ENCODE measurements at places on chromosomes 7 and 10.

DNA sequence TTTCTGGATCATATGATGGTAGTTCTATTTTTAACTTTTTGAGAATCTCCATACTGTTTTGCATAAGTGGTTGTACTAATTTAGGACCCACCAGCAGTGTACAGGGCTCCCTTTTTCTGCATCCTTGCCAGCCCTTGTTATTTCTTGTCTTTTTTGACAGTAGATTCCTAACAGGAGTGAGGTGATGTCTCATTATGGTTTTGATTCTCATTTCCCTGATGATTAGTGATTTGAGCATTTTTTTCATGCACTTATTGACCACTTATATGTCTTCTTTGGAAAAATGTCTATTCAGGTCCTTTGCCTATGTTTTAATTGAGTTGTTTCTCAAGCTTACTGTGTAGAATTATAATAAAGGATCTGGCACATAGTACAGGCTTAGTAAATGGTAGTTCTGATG lies 238.8 kb upstream of the BMPER start:
- DNase-seq = no peak

- no peak for DNase-seq
Measured at GRCh38 chr7:29885626-29886025, 79.3 kb downstream of the WIPF3 start.

- DNase-seq = no peak
Measured at GRCh38 chr10:47165168-47165710, 134.8 kb upstream of the GDF10 start.

- DNase-seq = no peak
Measured at GRCh38 chr10:125363791-125364190, 203.4 kb upstream of the CTBP2 start.

DNA sequence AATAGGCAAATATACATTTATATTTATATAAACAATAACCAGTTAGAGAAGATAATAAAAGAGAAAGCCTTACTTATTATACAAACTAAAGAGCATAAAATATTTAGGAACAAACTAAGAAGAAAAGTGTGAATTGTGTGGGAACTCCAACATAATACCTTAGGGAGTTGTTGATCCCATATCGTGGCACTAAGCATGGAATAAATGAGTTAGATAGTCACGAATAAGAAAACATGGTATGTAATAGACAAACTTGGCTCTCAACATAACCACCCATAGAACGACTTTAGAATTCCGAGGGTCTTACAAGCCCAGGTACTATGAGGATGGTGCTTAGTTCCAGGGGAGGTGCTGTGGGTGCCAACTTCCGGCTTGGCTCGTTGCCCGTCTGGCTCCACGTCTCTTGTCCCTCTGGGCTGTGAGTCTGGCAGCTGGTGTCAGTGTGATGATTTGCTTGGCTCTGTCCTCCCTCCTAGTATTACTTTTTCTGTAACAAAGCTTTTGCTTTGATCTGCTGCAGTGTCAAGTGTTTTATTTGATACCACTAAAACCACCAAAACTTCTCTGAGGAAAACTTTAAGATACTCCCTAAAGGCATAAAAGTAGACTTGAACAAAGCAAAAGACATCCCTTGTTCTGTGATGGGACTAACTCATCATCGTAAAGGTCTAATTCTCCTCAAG lies 9.5 kb upstream of the RBM20 start:
- no peak for DNase-seq

- no peak for DNase-seq
Measured at GRCh38 chr10:121183236-121183635, 332.1 kb downstream of the WDR11 start.

DNA sequence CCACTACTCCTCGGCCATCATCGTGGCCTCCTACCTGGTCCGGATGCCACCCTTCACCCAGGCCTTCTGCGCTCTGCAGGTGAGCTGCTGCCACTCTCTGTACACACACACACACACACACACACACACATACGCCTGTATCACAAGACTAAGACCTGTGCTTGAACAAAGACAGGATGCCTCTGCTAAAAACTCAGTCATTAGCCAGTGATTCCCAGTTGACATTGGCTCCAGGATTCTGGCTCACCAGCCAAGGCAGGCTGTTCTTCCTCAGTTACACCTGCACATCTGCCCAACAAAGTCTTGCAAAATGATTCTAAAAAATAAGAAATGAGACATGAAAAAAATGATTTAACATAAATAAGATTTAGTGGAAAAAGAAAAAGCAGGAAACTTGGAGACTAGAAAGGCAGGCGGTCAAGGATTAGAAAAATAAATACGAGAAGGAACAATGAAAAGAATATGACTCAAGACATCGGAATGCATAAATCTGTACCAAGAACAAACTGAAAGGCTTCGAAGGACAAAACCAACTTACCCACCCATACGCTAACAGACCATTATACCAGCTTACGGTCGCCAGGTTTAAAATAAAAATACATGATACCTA lies 7.4 kb upstream of the LRRC18 start:
- DNase-seq = no peak

DNA sequence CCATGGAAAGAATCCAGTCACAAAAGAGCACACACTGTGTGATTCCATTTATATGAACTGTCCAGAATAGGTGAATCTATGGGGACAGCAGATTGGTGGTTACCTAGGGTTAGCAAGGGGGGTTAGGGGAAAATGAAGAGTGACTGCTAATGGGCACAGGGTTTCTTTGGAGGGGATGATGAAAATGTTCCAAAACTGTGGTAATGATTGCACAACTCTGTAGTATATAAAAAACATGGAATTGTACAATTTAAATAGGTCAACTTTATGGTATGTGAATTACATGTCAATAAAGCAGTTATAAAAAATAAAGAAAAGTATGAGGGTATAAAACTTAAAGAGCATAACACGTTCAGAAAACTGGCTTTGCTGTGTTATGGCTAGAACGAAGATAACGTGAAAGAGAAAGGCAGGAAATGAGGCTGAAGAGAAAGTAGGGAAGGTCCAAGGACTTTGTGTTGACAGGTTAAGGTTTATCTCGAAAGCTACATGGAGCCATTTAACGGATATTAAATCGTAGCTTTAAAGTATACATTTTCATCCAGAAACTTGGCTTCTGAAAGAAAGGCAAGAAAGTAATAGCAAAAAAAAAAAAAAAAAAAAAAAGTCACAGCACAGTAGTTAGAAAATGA lies 26.4 kb upstream of the MSS51 start:
- DNase-seq = no peak

DNA sequence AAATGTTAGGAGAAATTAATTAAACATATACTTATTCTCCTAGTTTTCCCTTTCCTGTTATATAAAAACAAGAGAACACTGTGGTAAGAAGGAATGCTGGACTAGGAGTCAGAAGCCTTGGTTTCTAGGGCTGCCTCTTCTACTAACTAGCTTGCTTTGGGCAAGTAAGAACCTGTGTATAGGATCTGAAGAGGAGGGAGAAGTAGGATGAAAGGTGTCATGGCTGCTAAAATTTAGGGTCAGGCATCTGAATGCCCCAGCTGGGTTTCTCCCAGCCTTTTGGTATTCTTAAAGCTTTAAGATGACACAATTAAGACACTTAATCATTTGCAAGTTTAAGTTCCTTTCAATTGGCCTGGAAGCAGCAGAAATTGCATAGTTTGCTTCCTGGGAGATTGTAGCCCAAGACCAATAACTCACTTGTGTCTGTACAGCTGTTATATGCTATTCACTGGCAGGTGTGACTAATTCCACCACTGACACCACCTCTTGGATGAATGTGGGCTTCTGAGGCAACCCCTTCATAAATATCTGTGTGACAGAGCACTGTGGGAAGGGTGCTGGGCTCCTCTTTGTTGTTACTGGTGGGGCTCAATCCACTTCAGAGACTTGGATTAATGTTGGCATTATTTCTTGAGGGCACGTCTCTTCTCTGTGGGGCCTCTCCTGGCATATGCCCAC lies 137.2 kb downstream of the LRMDA start:
- no peak for DNase-seq

DNA sequence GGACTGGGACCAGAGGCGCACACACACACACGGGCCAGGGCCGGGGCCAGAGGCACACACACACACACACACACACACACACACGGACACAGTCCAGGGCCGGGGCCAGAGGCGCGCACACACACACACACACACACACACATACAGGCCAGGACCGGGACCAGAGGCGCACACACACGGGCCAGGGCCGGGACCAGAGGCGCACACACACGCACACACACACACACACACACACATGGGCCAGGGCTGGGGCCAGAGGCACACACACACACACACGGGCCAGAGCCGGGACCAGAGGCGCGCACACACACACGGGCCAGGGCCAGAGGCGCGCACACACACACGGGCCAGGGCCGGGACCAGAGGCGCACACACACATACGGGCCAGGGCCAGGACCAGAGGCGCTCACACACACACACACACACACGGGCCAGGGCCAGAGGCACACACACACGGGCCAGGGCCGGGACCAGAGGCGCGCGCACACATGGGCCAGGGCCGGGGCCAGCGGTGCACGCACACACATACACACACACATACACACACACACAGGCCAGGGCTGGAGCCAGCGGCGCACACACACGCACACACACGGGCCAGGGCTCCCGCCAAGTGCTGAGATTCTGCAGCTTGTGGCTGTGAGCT lies 268.8 kb downstream of the ELFN1 start:
- no peak for DNase-seq

GRCh38 chr7:71140264-71140663 lies 8.3 kb downstream of the GALNT17 start:
- no peak for DNase-seq

DNA sequence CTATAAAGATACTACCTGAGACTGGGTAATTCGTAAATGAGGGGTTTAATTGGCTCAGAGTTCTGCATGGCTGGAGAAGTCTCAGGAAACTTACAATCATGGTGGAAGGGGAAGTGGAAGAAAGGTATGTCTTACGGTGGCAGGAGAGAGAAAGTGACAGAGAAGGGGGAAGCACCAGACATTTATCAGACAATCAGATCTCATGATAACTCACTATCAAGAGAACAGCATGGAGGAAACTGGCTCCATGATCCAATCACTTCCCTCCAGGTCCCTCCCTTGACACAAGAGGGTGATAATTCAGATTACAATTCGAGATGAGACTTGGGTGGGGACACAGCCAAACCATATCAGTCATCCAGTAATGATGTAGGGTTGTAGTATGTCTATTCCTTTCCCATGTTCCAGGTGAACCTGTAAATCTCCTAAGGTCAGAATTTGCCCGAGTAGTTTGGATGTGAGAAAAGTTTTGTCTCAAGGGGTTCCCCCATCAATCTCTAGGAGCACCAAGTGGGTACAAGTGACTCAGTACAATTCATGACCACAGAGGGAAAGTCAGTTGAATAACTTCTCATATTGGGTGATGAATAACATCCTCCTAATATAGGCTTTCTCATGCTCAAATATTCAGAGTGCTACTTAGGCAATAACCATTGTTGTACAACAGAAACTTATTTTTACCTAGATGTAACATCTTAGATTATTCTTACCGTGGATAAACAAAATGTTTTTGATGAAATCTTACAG lies 39.7 kb upstream of the MTPN start:
- no peak for DNase-seq

GRCh38 chr10:3834947-3835346 lies 49.9 kb upstream of the KLF6 start:
- DNase-seq = no peak

DNA sequence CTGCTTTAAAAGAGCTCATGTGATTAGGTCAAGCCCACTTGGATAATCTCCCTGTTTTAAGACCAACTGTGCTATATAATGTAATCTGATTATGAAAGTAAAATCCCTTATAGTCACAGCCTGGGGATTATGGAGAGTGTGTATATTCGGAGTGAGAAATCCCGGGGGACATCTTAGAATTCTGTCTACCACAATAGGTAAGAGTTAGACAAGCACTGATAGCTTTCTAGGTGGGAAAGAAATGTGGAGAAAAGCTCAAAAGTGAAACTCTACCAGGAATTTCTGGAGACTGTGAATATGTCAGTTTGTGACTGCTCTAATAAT lies 2.9 kb upstream of the VCL start:
- DNase-seq = no peak

- no peak for DNase-seq
Measured at GRCh38 chr10:71512312-71512711, 115.6 kb downstream of the CDH23 start.

GRCh38 chr10:124058346-124059003 lies 34.9 kb downstream of the CHST15 start:
- DNase-seq = no peak

GRCh38 chr10:26725837-26726727 lies 28.6 kb downstream of the PDSS1 start:
- DNase-seq = no peak

- no peak for DNase-seq
Measured at GRCh38 chr7:19020711-19021110, 96.7 kb downstream of the TWIST1 start.

GRCh38 chr7:142519079-142520078 lies 229.9 kb upstream of the PRSS1 start:
- no peak for DNase-seq

DNA sequence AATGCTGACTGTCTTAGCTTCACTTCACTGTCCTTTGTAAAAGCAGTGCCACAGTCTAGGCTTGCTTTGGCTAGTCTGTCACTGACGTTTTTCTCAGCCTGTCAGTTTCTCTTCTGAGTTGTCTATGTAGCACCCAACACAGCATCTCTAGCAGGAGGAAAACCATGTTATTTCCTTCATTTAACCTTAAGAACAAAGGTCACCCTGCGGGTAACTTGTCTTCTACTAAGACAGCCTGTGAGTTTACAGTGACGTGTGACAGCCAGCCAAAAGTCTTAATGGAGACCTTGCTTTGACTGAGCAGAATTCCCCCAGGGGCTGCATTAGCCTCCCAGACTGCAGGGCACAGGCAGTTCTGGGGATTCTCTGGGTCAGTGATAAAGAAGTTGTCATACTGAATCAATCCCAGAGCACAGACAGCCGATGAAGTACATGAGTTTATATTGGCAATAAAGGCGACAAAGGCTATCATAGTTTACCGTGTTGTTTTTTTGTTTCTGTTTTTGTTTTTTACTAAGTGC lies 296.0 kb upstream of the KIAA1217 start:
- no peak for DNase-seq

- DNase-seq = peak; percentile 37
Measured at GRCh38 chr10:24383681-24384106, 174.8 kb downstream of the KIAA1217 start.

- DNase-seq = no peak
Measured at GRCh38 chr7:70695795-70696083, 436.2 kb upstream of the GALNT17 start.

GRCh38 chr10:7722927-7723529 lies 19.9 kb downstream of the ITIH2 start:
- DNase-seq = no peak

DNA sequence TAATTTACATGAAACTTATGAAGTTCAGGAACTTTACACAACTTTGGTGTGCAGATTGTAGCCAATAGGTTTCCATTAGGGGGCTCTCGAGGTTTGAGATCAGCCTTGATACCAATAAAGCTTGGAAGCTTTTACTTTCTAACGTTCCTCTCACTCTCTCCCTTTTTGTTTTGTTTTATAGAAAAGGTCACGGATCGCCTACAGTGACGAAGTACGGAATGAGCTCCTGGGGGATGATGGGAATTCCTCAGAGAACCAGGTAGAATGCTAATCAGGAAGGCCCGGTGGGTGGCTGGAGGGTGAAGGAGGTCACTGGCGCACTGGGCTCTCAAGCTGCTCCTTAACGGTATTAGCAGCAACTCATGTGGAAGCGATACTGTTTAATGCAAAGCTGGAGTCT lies 79.9 kb downstream of the VTI1A start:
- no peak for DNase-seq
